ENCODE measurements at places on chromosomes 7 and 10.

GRCh38 chr7:33578881-33579672 lies 326.3 kb upstream of the BMPER start:
- DNase-seq = no peak

DNA sequence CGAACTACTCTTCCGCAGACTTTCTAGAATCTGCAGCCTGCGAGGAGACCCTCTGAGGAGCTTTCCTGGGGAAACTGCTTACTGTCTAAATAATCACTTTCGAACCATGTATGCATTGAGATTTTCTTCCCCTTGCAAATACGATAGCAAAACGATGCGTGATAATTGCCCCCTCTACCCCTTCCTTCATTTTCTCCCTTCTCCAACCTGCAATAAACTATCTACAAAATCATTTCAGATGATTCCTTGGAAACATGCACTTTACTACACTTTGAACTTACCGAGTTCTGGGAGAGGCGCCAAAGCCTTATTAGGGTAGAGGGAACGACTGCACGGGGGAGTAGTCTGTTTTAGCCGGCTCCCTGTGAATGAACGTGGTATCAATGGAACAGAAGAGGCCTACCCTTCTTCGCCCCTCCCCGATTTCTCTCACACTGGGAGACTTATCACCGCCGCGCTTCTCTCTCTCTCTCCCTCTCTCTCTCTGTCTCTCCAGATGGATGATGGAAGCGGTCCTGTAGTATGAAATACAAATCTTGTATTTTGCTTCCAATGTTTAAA lies at the start of gene FGFBP3:
FGFBP3 (minus strand) TSS at position 370 of the 561 bp plus-strand sequence. CDS start 517 bp downstream, outside the sequence.
- DNase-seq = peak; percentile 32

DNA sequence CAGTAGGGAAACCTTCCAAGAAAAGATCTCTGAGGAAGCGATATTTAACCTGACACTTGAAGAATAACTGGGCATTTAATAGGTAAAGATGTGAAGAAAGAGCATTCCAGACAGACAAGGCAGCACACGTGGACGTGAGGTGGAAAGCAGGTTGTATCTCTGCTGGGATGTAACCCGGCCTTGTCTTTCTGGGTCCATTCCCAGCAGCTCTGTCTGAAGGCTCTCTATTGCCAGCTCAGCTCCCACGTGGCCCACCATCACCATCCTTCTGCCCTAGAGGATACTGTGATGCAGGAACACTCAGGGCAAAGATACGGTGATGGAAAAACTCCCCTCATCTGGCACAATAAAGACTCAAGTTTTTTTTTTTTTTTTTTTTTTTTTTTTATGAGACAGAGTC lies 137.7 kb downstream of the RSU1 start:
- DNase-seq = no peak

GRCh38 chr7:63899691-63900393 lies 98.8 kb upstream of the ZNF722 start:
- DNase-seq = no peak

GRCh38 chr7:20911081-20911480 lies 124.4 kb upstream of the SP8 start:
- peak; percentile 0 for DNase-seq

GRCh38 chr7:44639671-44640321 lies 33.4 kb downstream of the OGDH start:
- DNase-seq = peak; percentile 98

DNA sequence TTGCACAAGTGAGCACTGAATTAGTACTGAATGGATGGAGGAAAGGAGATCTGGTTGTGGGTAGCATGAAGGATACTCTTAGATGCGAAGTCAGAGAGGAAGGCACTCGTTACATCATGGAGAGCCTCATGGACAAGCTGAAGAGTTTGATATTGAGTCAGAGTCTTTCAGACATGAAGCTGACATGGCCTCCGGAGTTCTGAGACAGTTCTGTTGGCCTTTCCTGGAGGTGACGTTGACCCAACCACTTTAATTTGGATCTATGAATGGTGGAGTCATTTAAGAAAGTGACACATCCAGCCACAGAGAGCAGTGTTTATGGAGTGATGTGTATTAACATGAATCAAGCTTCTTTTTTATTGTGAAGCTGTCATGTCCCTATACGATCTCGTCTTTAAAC lies 286.3 kb upstream of the CDC14C start:
- no peak for DNase-seq

DNA sequence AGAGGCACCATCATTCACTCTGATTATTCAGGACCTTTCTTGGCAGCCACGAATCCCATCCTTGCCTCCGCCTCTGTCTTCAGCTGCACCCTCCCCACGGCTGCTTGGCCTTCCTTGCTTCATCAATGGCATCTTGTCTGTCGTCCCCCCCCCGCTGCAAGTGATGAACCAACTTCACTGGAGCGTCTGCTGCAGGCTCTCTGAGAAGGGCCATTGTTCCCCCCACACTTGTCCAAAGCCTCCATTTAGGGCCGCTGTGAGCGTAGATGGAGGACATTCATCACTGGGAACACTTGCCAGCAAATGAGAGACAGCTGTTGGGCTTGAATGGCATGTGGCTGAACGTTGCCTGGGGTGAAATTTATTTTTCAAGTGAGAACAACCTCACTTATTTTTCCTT lies 20.1 kb downstream of the AFAP1L2 start:
- no peak for DNase-seq

DNA sequence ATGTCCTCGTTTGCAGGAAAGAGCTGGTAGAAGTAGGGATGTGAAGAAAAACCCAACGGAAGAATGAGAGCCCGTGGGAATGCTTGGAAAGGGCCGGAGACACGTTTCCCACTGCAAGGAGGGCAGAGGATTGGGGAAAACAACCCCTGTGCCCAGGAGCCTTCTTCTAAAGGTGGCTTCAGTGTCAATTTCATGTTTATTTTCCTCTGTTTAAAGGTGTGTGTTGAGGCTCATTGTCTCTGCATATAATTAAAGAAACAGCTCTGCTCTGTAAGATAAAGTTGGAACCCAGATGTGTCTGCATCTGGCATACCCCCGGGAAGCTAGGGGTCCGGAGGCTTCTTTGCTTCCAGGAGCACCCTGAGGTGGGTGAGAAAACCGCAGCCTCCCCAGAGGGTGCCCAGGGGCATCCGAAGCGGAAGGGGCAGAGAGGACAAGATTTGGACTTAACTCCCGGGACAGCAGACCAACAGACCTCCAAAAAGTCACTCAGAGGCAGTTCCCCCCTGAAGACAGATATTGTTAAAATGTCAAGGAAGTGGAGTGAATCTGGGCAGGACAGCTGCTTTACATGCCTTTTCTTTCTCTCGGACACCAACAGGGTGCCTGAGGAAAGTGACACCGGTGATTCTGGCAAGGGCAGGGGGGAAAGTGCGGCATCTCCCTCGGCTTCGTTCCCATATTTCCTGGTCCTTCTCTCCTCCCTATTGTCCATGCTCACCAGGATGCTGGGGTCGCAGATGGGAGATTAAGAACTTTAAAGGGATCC lies 8.6 kb upstream of the GATA3 start:
- no peak for DNase-seq

DNA sequence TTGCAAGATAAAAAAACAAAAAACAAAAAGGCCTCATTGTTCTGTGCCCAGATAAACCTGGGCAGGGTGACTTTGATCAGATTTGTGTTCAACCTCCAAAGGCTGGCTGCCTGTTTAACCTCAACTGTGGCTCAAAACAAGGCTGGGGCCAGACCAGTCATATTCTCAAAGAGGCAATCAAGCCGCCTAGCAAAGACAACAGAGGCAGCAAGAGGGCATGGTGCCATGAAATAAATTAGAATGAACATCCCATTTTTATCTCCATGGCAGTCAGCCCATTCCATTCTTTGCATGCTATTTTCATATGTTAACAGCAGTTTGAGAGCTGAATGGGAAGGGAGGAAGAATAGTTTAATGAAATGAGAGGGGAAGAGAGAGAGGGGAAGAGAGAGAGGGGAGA lies 1150.3 kb downstream of the TYW1 start:
- DNase-seq = no peak

GRCh38 chr7:17437586-17437985 lies 139.1 kb downstream of the AHR start:
- DNase-seq = no peak

- peak; percentile 80 for DNase-seq
These were observed 51.7 kb downstream of the ADRA2A start for GRCh38 chr10:111128331-111129180.

- DNase-seq = no peak
These were observed 1.3 kb upstream of the GET4 start for GRCh38 chr7:875051-875450.

GRCh38 chr10:100006243-100006886 lies 3.4 kb downstream of the DNMBP start:
- DNase-seq = peak; percentile 98

- DNase-seq = no peak
These were observed at the start of gene ANTXRL for GRCh38 chr10:46286991-46287693. Gene ANTXRL, plus strand, starts transcription at chr10:46286997. Its CDS starts 266 bp downstream, at chr10:46287263.

- DNase-seq = no peak
These were observed 150.4 kb downstream of the MAD1L1 start for GRCh38 chr7:2082139-2082998.

- peak; percentile 71 for DNase-seq
These were observed 29.4 kb downstream of the CDK14 start for GRCh38 chr7:90625562-90625961.

GRCh38 chr10:131249238-131249954 lies 62.1 kb downstream of the TCERG1L start:
- DNase-seq = no peak

- DNase-seq = no peak
These were observed 72.1 kb upstream of the NRP1 start for GRCh38 chr10:33406596-33406995.

- DNase-seq = no peak
These were observed 22.8 kb downstream of the HEPACAM2 start for GRCh38 chr7:93203496-93203895.

GRCh38 chr7:30859940-30860496 lies 51.6 kb upstream of the AQP1 start:
- no peak for DNase-seq

- no peak for DNase-seq
These were observed 894.4 kb downstream of the KCNMA1 start for GRCh38 chr10:76743169-76743568.

GRCh38 chr7:137946011-137946410 lies 55.9 kb downstream of the CREB3L2 start:
- DNase-seq = no peak

DNA sequence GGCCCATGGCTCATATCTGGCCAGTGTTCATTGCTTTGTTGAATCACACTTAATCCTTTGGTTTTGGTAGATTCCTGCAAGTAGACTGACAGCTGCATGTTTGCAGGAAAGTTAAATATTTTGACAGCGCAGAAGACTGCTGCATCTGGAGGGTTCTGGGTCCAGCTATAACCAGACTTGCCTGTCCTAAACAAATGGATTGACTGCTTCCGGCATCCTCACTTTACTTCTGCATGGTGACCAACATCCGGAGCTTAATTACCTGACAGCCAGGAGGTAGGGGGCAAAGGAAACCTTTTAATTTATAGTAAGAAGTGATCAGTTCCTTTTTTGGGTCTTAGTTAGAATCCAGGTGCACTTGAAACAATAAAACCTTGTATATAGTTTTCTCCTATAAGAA lies 263.3 kb downstream of the SNX10 start:
- DNase-seq = no peak

DNA sequence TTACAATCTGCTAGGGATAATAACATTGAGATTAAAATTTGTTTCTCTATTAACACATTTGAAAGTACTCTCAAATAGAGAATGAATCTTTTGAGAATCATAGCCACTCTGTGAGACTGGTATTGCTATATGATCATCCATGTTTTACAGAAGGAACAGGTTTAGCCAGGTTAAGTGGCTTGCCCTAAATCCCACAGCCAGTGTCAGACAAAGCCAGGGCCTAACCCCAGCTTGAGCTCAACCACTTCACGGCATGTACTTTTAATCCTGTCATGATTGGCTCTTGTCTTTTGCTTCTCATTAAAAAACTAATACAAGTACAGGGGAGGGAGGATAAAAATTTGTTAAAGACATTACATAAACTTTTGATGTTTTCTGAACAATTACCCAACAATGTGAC lies 3.8 kb upstream of the ZNRF2 start:
- no peak for DNase-seq

GRCh38 chr10:104054430-104054829 lies 31.2 kb downstream of the COL17A1 start:
- peak; percentile 94 for DNase-seq

DNA sequence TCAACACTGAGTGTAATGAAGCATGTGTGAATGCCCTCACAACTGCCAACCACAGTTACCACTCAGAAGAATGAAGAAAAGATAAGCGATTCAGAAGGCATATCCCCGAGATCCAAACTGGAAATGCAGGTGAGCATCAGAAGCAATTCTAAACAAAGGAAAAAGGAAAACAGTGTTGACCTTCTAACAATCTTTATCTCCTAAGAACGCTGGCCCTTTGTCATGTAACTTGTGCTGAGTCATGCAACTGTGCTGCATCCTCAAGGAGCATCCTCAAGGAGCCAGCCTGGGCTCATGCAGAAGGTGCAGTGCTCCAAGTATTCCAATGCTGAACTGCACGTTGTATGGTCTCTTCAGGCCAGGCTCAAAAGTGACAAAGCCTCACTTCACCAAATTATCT lies 30.6 kb downstream of the SEC61G start:
- DNase-seq = no peak

- no peak for DNase-seq
These were observed 545.5 kb upstream of the MGMT start for GRCh38 chr10:128921389-128922022.

GRCh38 chr10:65534771-65535170 lies 1391.1 kb upstream of the LRRTM3 start:
- no peak for DNase-seq

GRCh38 chr10:59033622-59034021 lies 142.8 kb upstream of the PHYHIPL start:
- DNase-seq = peak; percentile 13

- DNase-seq = no peak
These were observed 6.0 kb downstream of the KIF5B start for GRCh38 chr10:32050177-32050576.

GRCh38 chr10:103881416-103882284 lies 26.3 kb upstream of the SH3PXD2A start:
- no peak for DNase-seq

- DNase-seq = no peak
These were observed 351 bp upstream of the RPS24 start for GRCh38 chr10:78033387-78033636.

- no peak for DNase-seq
These were observed 18.9 kb downstream of the ZNF680 start for GRCh38 chr7:64544010-64544409.

DNA sequence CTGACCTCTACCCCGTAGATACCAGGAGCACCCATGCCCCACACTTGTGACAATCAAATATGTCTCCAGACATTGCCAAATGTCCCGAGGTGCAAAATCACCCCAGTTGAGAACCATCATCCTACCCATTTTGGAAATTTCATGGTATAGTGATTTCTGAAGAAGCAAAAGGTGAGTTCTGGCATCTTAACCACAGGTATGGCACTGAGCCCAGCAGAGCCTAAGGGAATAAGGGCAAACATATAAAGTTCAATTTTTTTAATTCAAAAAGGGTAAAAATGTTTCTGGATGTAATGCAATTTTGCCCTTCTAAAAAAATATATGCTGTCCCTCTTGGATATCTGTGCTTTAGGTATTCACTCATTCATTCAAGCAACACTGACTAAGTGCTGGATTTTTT lies 30.5 kb upstream of the CPXM2 start:
- DNase-seq = no peak

Data from NCI-H226 (cell line).